DMS79 (cell line): ENCODE measurements at places on chromosomes 3 and 15.

GRCh38 chr3:184591789-184592188 lies 30.2 kb downstream of the EPHB3 start:
- no peak for DNase-seq

GRCh38 chr15:96247621-96248305 lies 82.7 kb upstream of the NR2F2 start:
- DNase-seq, result no peak

- DNase-seq, result no peak
Observed at GRCh38 chr3:186525369-186526255, 18.6 kb downstream of the CRYGS start.

DNA sequence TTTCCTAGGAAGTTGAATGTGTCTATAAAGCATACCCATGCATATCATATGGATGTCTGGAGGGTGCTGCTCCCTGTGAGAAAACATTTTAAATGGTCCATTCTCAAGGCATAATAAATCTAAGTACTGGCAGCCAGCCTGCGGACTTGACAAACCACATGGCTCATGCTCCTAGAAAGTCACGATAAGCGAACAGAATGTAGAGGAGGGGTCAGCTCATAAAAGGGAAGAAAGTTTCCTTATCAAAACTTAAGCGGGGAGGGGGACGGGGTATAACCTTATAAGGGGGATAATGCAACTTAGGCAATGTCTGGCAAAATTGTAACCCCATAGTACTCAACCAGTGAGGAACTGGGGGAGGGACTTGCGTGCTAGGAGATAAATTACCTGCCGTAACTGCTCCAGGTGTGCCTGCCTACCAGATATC lies 159.8 kb upstream of the LMCD1 start:
- no peak for DNase-seq

DNA sequence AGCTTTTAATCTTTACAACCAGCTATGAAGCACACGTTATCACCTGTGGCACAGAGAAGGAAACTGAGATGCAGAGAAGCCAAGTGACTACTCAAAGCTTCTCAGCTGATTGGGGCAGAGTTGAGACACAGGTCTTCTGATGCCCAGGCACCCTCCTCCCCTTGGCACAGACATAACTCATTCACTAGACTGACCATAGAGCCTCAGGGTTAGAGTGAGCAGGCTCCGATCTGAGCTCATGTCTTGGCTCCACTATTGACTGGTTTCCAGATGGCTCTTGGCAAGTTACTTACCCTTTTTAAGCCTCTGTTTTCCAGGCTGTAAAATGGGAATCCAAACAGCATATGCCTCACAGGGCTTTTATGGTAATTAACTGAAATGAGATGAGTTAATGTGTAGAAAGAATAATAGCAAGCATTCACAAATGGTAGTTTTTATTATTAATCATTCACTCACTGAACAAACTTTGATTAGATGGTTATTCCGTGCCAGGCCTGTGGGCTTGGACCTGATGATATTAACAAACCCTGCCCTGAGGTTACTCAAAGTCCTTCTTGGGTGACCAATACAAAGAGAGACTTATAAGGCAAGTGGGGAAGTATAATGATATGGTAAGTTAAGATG lies 184.3 kb downstream of the ANXA2 start:
- DNase-seq, result no peak

DNA sequence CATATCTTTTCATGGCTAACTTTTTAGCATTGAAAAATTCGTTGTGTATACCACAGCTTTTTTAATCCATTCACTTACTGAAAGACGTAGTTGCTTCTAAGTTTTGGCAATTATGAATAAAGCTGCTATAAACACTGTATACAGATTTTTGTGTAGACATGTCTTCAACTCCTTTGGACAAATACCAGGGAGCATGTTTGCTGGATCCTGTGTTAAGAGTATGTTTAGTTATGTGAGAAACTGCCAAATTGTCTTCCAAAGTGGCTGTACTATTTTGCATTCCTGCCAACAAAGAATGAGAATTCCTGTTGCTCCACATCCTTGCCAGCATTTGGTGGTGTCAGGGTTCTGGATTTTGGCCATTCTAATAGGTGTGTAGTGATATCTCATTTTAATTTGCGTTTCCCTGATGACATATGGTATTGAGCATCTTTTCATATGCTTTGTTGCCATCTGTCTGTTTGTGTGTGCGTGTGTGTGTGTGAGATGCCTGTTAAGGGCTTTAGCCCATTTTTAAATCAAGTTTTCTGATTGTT lies 87.5 kb downstream of the TNFAIP8L3 start:
- DNase-seq, result no peak

GRCh38 chr3:41502023-41502422 lies 302.7 kb downstream of the CTNNB1 start:
- DNase-seq, result no peak

DNA sequence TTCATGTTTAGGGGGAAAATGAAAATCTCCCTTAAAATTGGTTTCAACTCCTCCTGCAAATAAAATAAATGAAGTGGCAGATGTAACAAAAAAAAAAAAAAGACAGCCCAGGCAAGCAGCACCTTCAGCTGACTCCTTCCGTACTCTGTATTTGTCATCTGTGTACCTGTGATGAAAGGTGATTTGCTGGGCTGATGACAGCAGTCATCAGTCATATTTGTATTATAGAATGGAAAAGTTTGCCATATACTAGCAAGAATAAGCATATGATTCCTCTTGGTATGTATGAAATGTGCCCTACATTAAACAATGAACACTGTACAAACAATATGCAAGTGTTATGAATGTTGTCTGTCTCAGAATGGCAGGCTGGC lies 44.1 kb upstream of the WWTR1 start:
- no peak for DNase-seq

DNA sequence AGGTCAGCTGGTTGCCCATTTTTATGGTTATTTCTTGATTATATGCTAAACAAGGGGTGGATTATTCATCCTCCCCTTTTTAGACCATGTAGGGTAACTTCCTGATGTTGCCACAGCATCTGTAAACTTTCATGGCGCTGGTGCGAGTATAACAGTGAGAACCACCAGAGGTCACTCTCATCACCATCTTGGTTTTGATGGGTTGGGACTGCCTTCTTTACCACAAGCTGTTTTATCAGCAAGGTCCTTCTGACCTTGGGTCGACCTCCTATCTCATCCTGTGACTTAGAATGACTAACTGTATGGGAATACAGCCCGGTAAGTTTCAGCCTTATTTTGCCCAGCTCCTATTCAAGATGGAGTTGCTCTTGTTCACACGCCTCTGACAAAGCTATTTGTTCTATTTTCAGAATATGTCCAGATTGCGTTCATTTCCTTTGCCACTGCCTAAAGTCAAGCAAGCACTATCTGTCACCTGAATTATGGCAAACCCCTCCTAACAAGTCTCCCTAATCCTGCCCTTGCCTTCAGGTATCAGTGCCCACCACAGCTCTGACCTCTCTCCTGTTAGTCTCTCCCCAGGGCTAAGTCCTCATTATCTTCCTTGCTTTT lies 308.5 kb downstream of the ROBO2 start:
- DNase-seq, result no peak

GRCh38 chr3:136617198-136617597 lies 135.0 kb downstream of the STAG1 start:
- no peak for DNase-seq

- DNase-seq, result no peak
Observed at GRCh38 chr3:61679026-61679425, 117.7 kb downstream of the PTPRG start.

DNA sequence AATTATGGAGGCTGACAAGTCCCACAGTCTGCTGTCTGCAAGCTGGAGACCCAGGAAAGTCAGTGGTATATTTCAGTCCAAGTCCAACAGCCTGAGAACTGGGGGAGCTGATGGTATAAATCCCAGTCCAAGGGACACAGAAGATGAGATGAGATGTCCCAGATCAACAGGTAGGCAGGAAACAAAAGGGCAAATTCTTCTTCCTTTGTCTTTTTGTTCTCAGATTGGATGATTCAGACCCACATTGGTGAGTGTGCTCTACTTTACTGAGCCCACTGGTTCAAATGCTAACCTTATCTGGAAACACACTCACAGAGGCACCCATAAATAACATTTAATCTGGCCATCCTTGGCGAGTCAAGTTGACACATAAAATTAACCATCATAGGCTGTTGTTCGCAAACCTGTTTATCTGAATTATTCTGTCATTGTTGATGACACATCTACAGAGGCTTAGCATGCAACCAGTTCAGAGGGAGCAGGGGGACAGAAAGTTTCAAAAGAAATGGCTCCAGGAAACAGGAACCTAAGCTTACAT lies 62.7 kb upstream of the ITGA11 start:
- DNase-seq, result no peak

DNA sequence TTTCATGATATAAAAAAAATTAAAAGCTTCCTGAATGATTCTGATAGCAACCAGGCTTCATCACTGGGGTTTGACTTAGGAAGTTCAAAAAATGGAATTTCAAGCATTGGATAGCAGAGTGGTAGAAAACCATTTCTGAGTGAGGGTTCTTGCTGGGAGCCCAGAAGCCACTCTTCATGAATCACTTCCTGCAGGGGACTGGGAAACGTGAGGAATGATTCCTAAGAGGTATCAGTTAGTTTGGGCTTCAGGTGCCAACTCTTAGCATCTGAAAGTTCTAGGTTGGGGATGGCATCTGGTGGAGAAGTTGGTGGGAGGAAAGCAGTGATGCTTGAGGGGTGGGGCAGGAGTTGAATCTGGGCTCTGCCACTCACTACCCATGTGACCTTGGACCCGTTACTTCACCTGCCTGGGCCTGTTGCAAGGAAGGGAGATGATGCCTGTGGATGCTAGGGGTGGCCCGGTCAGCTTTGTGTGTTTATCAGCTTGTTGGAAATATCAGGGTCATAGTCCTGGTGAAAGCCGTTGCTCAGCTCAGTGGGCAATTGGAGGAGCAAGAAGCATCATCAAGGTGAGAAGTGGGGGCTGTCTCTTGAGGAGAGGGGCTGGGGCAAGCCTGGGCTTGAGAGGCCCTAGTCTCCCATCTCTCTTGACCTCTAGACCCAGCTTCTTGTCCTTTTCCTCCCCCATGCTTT lies 37.0 kb upstream of the TNFAIP8L3 start:
- no peak for DNase-seq

GRCh38 chr3:43515208-43515917 lies 106.4 kb downstream of the ANO10 start:
- DNase-seq, result no peak

DNA sequence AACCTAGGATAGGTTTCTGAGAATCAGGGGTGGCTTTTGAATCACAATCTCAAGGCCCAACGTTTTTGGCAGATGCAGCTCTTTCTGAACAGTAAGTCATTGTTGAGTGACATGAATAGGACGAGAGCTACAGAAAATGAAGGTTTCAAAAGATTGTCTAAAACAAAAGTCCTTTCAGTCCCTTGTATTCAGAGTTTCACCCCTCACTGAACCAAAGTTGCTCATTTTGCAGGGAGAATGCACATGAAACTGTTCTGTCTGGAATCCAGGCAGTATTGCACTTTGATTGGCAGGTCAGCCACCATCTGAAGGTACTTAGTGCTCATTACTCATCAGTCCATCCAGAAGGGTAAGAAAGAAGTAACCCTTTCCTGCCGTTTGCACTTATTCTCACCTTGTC lies 24.1 kb upstream of the RASGRP1 start:
- DNase-seq, result no peak

GRCh38 chr15:98063315-98063714 lies 102.8 kb downstream of the ARRDC4 start:
- no peak for DNase-seq

DNA sequence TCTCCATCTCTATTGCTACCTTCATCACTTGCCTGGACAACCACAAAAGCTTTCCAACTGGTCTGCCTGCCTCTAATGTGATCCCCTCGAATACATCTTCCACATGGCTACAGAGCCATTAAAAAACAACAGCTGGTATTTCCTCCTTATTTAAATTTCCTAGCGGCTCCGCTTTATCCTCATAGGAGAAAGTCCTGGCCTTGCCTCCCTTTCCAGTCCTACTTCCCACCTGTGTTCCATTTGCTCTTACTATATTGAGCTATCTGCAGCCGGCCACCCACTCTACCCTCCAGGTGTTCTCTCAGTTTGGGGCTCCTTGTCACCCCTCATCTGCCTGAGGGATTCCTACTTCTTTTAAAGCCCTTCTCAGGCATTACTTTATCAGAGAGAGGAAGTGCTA lies 49.7 kb upstream of the TSPAN3 start:
- no peak for DNase-seq

GRCh38 chr3:143831994-143832393 lies 16.3 kb downstream of the SLC9A9 start:
- no peak for DNase-seq

DNA sequence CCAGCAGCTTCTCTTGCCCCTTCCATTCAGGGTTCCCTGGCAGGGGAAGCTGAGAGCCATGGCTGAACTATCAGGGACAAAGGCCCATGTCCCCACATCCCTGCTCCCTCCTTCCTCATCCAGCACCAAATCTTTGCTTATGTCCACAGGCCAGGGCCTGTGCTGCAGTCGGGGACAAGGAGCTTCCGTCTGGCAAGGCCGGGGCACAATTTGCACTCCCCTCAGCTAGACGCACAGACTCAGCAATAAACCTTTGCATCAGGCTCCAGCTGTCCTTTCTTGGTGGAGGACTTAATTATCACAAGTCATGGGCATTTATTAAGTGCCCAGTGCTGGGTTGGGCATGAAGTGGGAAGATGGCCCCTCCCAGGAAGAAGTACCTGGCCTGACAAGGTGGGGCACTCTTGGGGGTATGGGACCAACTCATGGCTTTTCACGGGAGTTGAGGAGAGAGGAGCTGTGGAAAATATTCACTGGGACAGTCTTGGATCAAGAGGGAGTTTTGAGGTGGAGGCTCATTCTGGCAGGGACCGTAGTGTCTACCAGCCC lies 4.9 kb downstream of the GNAT1 start:
- no peak for DNase-seq

DNA sequence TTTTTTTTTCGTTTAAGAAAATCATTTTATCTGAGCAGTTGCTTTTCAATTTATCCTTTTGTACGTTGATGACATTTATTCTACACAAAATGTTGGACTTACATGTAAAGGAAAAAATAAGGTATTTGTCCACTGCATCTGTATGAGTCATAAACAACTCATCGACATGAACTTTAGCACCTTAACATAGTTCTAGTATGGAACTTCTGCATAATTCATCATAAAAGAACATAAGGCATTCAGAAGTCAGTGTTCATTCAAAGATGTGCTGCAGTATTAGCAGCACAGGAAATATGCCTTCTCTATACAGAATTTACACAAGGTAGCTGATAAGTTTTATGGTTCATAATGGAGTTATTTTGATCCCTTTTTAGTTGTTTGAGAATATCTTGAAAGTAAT lies 801.6 kb downstream of the CADM2 start:
- DNase-seq, result no peak

- DNase-seq, result no peak
Observed at GRCh38 chr3:21421096-21421495, 329.9 kb downstream of the ZNF385D start.

DNA sequence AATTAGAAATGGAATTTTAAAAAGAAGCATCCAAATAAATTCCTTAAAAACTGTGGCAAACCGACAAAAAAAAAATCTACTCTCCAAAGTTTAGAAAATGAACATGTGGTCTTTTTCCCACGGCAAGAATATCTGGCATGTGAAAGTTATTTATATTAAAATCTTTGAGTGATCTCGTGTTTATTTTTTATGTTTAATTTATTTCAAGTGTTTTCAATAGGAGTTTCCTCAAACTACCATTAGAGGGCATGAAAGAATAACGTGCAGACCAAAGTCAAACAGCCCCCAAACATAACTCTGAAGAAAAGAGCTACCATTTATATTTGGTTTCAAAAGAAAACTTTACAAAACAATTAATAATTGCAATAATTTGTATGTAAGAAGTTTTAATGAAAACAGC lies 286.4 kb downstream of the ZIC4 start:
- no peak for DNase-seq

GRCh38 chr3:107409365-107409764 lies 32.1 kb downstream of the CCDC54 start:
- DNase-seq, result no peak

GRCh38 chr15:26635105-26635504 lies 137.8 kb downstream of the GABRB3 start:
- DNase-seq, result no peak
